ENCODE measurements at places on chromosomes 5 and 9.

- no peak for DNase-seq
These were observed 90.7 kb upstream of the PARP8 start for GRCh38 chr5:50575740-50576139.

- no peak for DNase-seq
These were observed 55.3 kb upstream of the RNU6ATAC start for GRCh38 chr9:134219646-134220060.

DNA sequence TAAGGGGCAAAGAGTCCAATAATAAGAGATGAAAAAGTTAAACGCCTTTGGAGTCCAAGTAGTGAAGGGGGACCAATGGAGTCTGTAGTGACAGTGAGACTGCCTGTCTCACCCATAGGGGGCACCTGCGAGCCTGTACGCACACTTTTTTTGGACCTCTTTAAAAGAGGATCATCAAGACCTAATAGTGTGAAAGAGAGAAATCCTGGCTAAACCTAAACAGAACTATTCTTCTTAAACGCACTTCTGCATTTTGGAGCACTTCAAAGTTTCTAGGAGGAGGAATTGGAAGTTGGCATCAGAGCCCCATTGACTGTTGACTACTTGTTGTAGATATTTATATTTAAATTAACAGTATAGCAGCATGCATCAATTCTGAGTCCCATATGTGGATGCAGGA is 636.1 kb upstream of the KLF4 start:
- DNase-seq, result no peak

DNA sequence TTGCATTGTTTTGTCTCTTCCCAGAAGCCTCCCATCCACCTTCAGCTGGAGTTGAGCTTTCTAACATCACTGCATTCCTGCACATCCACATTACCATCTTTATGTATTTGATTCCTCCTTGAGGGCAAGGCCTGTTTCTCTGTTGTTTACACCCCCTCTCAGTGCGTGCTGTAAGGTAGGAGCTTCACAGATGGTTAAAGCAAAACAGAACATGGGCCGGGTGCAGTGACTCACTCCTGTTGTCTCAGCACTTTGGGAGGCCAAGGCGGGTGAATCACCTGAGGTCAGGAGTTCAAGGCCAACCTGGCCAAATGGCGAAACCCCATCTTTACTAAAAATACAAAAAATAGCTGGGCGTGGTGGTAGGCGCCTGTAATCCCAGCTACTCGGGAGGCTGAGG is 110.9 kb downstream of the KCNIP1 start:
- no peak for DNase-seq

DNA sequence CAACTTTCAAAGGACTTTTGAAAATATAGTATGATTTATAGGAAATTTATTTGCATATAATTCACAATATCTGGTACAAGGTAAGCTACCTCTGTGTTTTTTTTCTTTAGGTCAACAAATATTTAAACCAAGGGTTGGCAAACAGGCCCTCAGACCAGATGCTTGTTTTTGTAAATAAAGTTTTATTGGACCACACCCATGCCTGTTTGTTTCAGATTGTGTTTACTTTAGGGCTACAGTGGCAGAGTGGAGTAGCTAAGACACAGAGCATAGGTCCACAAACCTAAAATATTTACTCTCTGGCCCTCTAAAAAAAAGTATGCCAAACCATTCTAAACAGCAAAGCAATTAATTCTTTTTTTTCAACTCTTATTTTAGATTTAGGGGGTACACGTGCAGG is 119.7 kb upstream of the CCDC152 start:
- no peak for DNase-seq

GRCh38 chr9:17556935-17557334 is 21.9 kb upstream of the SH3GL2 start:
- DNase-seq, result no peak
